ENCODE measurements at places on chromosomes 5 and 9.

GRCh38 chr5:58582019-58582802, 664 bp upstream of the RAB3C start:
- DNase-seq: no peak

DNA sequence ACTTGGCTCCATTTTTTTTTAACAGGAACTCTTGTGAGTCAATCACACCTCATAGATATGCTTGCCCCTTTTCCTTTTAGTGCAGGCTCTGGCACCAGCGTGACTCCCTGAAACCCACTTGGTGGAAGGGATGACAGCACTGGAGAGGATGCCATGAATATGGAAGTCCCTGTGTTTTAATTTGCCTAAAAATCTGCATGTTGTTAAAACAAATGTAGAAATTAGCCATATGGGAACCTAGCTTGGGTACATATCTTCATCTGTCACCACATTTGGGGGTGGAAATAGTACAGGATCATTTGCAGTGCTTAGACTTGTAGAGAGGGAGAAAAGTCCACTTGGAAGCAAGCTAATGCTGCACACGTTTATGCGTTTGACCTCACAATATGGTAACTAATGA, 179.0 kb downstream of the EBF1 start:
- no peak for DNase-seq

GRCh38 chr5:80369521-80369920, 38.3 kb upstream of the ZFYVE16 start:
- DNase-seq: no peak

DNA sequence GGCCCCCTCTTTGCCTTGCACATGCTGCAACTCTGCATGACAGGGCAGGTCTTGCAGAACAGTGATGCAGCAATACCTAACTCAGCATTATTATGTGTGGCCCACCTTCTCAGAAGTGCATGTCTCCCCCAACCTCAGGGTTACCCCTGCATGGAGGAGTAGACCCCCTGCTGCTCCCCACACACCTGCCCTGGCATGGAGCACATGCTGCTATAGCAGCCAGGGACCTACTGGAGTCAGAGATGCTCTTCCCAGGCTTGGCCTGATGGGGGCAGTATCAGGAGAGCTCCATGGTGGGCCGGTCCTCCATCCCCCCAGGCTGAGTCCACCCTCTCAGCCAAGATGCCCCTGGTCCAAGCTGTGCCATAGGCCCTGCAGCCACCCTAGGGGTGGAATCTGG, 13.2 kb upstream of the BOD1 start:
- no peak for DNase-seq

GRCh38 chr9:92385477-92385876, 18.9 kb downstream of the OGN start:
- no peak for DNase-seq

- no peak for DNase-seq
Observed at GRCh38 chr5:68033961-68034571, 181.5 kb upstream of the PIK3R1 start.

DNA sequence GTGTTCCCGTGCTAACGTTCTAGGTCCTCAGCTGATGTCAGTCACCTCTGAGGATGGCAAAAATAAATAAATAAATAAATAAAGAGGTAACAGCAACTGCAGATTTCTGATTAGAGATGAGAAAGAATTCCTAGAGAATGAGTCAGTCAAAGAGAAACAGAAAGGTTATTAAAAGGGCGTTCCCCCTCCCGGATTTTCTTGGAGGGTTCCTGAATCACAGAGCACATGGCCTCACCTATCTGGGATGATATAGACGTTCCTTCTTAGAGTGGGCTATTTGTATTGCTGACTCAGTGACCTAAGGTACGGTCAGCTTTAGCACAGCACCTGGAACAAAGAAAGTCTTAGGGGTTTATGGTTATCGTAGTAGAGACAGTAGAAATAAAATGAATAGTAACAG, 30.6 kb downstream of the HTR4 start:
- DNase-seq: no peak

- no peak for DNase-seq
Observed at GRCh38 chr9:87010626-87011025, 63.3 kb upstream of the GAS1 start.

- no peak for DNase-seq
Observed at GRCh38 chr5:39337252-39337915, 26.9 kb downstream of the C9 start.

GRCh38 chr5:54610197-54610944, 92.8 kb downstream of the SNX18 start:
- no peak for DNase-seq

GRCh38 chr5:164581889-164582288, 1076.5 kb downstream of the MAT2B start:
- DNase-seq: no peak

DNA sequence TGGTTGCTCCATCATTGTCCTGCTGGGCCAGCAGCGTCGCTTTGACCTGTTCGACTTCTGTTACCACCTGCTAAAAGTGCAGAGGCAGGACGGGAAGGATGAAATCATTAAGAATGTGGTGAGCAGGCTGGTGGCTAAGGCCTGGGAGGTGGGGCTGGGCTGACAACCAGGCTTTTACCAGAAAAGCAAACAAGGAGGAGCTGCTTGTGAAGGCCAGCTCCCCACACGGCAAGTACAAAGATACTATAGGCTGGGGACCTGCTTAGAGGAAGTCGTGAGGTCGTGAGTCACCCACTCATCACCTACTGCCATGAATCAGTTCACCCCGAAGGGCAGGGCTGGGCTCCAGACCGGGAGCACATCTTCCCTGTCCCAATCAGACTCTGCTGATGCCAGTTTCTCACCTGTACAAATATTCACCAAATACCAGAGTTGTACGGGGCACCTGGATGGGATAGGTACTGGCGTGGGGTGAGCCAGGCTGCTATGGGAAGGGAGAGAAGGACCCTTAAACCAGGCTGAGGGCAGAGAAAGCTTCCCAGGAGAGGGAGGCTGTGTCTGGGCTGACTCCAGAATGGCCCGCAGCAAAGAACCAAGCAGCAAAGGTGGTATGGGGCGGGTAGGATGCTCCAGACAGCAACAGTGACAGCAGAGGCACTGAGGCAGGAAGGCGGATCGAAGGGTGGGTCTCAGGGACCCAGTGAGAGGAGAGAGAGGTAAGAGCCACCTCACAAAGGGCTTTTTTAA, 69.3 kb upstream of the NIPAL4 start:
- peak; percentile 17 for DNase-seq

- DNase-seq: no peak
Observed at GRCh38 chr5:55933377-55934114, 61.2 kb downstream of the IL6ST start.

DNA sequence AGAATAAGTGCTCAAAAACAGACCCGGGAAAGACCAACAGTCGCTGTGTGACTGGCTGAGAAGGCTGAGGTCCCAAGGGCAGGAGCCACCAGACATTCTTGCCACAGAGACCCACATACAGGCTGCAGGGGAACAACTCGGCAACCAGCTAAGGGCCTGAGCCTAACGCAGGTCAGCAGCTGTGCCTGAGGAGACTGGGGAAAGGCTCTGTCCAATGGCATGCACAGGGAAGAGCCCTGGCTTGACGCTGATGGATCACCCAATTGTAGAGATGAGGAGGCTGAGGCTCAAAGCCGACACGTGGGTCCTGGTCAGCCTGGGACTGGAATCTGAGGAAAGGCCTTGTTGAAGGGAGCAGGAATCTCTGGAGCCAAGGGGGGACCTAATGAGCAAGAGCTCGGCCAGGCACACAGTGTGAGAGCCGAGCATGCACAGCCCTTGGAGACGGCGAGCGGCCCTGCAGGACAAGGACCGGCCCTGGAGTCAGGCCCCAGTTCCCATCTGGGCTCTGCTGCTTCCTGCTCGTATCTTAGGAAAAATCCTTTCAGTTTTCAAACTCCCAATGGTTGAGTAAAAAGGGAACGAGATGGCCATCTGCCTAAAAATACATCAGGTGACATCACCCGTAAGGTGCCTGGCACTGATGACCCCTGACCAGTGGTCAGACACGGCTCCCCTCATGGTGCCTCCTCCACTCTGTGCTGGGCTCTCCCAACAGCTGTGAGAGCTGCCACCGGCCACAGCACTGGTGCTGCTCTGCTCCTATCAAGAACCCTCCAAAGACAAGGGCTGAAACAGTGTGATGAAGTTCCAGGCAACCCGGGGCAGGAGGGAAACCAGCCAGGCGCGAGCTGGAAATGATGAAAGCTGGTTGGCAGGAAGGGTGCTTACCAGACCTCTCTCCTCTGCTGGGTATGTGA, 16.4 kb downstream of the LMAN2 start:
- no peak for DNase-seq

- no peak for DNase-seq
Observed at GRCh38 chr5:6504677-6505415, 56.2 kb downstream of the UBE2QL1 start.

GRCh38 chr5:113804264-113804663, 290.8 kb downstream of the YTHDC2 start:
- no peak for DNase-seq

- no peak for DNase-seq
Observed at GRCh38 chr5:104998572-104998971, 1436.0 kb upstream of the NUDT12 start.

DNA sequence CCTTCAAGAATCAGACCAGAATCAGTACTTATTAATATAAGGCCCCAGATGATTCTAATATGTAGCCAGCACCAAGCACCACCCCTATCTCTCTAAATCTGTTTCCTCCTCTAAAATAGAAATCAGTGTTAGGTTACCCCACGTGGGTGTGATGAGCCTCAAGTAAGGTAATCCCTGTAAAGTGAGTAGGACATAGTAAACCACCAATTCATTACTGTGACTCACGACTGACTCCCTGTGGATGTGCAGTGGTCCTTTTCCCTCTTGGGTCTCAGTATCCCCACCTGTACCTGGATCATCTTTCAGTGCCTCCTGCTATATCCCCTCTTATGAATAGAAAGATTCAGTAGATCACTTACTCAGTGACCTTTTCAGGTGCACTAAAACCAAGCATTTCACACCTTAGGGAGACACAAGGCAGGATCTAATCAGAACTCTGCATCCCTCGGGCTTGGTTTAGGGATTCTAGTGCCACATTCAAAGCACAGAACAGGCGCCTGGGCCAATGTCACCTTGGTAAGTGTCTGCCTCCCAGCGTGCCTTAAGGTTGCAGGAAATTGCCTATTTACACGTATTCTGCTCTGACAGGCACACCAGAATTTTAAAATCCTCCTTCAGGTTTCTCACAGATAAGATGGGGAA, 12.2 kb upstream of the ALDH1B1 start:
- DNase-seq: no peak

DNA sequence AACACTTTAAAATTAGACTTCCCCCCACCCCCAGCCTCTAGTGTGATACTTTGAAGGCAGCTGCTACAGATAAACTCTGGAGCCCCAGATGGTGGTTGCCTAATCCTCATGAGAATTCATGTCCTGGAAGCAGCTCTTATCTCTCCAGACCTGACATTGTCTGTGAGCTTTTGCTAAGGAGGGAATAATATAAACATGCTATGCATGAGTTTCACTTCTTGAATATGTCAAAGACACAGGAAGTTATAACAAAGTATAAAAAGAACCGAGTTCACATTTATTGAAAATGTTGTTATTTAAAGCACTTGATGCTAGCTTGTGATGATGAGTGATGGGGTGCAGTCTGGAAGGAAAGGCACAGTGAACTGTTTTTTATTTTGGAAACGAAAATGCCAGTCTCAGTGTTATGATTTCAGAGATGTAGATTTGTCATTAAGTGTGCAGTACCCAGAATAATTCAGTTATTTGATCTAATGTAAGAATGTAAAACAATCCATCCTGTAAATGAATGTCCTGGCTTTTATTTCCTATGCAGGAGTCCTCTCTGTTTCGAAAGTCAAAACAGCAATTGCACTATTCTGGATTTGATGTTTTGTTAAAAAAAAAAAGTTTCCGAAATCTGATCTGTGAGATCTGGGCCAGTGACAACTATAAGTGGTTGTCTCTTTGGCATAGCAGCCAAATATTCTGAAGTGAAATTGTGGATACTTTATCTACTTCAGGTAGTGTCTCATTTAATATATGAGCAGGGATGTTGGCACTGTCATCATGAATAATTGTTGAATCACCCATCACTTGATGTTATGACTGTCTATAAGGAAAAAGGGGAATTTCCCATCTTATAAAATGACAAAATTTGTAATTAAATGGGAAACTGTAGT, 77.0 kb downstream of the ZCCHC7 start:
- no peak for DNase-seq

DNA sequence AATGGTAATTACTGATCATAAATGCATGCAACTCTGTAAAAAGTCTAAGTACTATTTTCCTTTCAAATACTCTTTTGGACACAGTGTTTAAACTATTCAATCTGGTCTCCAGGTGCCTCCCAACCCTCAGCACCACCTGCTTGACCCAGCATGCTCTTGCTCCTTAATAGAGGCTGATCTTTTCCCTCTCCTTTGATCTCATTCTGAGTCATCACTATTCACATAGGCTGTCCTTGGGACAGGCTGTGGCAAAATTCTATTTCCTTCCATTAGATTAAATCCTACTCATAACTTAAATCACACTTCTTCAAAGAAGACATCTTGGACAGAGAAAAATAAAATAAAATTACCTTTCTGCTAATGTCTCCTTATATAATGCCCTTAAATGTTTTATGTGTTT, 199.4 kb upstream of the ST8SIA4 start:
- DNase-seq: no peak

GRCh38 chr5:92703976-92704375, 877.0 kb downstream of the NR2F1-AS1 start:
- DNase-seq: no peak

DNA sequence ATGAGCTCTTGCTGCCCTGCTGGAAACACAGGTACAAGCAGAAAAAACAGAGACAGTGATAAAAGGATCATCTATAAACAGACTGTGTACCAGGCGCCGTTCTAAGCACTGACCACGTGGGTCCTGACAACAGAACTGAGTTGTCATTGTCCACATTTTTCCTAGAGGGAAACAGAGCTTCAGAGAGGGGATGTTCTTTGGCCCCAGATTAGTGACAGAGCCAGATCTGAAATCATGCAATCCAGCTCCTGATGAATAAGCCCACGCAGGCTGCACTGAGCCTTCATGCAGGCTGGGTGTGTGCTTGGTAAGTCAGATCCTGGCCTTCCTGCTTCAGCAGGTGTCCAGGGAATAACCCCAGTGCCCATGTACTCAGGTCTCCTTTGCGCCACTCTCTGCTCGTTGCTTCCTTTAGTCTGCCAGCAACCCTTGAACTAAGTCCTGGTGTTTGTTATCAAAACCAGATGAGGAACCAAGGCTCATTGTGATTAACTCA, 22.8 kb upstream of the TCF7 start:
- no peak for DNase-seq

GRCh38 chr9:115002371-115003120, 72.2 kb upstream of the TNFSF8 start:
- no peak for DNase-seq

GRCh38 chr5:157020511-157021222, 38.2 kb downstream of the HAVCR1 start:
- no peak for DNase-seq

- no peak for DNase-seq
Observed at GRCh38 chr9:11374926-11375325, 762.1 kb upstream of the PTPRD start.

All from stimulated activated CD4-positive, alpha-beta T cell treated with anti-CD3 and anti-CD28 coated beads, Interleukin-1b, Interleukin-23, amount 100 ng/mL, for 4 hours (primary cell).